ENCODE measurements at places on chromosomes 11 and 22.

- DNase-seq: no peak
Measured at GRCh38 chr11:57274904-57275498, 38.0 kb upstream of the APLNR start.

DNA sequence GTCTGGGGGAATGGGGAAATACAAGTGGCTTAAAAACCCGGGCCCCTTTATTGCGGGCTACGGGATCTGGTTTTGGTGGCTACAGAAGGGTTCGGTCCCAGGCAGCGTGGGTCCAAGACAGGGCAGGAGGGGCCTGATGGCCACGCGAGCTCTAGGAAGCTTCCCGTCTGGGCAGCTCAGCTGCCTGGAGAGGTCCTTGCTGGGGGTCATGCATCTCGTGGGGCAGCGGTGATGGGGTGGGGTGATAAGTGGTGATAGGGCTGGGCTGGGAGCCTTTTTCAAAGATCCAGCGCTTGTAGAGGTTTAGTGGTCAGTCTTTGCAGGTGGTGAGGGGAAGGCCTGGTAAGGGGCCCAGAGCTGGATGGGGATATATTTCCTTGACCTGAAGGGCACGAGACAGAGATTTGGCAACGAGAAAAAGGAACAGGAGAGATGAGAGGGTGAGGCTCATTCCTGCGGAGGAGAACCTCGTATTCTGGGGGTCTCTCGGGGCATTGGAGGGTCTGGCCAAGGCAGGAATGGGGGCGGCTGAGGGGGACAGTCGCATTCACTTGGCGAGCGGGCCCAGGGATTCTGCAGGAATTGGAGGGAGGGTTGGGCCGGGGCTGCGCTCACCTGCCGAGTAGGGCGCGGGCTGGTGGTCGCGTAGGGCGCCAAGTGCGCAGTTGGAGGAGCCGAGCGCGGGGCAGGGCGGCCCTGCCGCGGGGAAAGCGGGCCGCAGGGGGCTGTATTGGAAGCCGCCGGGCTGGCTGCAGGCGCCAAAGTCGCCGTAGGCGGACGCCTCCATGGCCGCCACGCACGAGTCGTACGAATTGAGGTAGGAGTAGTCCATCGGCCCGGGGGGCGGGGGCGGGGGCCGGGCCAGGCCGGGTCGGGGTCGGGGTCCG is 560 bp downstream of the PHOX2A start:
- peak; percentile 33 for DNase-seq

DNA sequence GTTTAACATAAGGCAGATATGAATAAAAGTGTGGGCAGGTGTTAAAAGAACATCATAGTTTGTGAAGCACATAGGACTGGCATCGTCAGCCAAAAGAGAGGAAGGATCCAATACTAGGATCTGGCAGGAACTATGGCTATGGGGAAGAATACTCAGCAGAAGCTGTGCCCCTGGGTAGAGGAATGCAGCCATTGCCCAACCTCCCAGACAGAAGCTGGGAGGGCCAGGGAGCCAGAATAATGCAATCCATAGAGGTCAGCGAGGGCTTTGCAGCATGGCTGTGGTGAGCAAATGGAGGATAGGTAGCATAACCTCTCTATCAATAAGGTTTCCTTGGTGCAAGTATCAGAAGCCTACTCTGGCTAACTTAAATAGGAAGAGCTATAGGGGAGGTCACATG is 11.7 kb upstream of the CSTF3 start:
- DNase-seq: no peak

GRCh38 chr11:34165786-34166555 is 60.5 kb downstream of the NAT10 start:
- no peak for DNase-seq

- DNase-seq: no peak
Measured at GRCh38 chr11:113873236-113873626, 2.1 kb downstream of the USP28 start.

DNA sequence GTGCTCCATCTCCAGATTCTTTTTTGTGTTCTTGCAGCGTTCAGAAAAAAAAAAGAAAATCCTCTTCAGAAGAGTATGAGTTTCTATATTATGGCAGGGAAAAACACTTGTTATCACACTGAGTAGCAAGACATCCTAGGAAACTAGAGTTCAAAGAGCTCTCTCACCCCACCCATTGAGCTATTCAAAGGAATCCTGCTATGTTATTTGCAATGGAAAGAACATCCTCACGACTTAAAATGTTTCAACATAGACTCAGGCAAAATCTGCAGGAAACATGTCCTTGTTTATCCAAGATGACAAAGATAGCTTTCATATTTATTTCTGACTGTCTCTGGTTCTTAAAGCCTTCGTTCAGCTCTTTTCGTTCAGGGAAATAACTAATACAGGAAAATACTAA is 331.6 kb upstream of the ANO5 start:
- DNase-seq: no peak

- no peak for DNase-seq
Measured at GRCh38 chr11:68038718-68039525, at the start of gene TCIRG1. TCIRG1 (plus strand) TSS chr11:68039025; CDS start chr11:68041272, 2,247 bp downstream.

DNA sequence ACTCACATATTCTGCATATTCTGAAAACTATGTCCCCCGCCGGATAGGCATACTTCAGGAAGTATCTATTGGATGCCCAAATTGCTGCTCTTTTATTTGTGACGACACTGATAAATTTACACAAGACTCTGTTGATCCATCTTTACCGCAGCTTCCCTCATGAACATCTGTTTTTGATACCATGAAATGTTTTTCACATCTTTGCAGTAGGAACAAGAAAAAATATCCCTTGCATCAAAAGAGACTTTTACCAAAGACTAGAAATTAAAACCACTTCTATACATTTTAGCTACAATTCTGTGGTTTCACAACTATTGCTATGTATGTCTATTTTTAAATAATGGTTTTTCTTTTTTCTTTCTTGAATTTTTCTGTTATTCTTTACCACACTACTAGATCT is 15.3 kb downstream of the POU2AF2 start:
- DNase-seq: no peak

- DNase-seq: no peak
Measured at GRCh38 chr22:35229865-35230264, 27.4 kb upstream of the HMGXB4 start.

DNA sequence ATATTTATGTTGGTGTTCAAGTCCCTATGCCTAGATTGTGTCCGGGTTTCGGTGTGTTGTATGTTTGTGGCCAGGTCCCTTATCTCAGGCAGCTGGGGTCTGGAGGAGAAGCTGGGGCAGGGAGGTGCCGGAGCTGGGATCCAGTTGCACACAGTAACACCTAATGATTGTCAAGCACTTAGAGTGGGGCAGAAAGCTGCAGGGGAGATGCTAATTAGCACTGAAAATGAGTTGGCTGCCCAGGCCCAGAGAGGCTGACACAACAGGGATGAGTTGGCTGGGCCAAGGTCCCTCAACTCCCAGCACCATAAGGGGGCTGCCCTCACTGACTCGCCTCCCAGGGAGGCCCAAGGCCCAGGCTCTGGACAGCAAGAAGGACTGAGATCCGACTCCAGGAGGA is 12.2 kb downstream of the PDE2A start:
- DNase-seq: no peak

DNA sequence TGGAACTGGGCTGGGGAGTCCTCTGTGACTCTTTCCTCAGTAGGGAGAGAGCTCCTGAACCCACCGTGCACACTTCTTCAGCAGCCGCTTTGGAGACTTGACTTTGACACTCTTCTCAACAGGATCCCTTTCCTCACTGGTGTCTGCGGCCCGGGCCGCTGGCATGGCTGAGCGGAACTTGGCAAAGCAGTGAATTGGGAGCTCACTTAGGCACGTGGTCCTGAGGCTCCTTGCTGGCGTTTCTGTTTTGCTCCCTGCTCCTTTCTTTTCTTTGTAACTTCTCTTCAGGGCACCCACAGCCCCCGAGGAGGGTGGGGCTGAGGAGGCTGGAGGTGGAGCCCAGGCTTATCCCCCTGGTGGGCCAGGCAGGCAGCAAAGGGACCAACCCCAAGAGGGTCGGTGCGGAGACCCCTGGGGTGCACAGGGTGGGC is 8.4 kb upstream of the KCNQ1OT1 start:
- no peak for DNase-seq

GRCh38 chr11:2521733-2522630 is 77.2 kb downstream of the KCNQ1 start:
- peak; percentile 20 for DNase-seq

DNA sequence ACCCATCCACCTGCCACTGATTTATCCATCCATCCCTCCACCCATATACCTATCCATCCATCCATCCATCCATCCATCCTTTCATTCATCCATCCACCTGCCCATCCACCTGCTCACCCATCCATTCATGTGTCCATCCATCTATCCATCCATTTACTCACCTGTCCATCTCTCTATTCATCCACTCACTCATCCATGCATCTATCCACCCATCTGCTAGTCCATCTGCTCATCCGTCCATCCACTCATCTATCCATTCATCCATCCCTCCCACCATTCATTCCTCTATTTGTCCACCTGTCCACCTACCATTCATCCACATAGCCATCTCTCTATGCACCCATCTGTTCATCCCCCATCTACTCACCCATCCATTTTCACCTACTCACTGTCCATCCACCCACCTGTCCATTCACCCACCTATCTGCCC is 48.6 kb upstream of the CCDC188 start:
- no peak for DNase-seq

GRCh38 chr11:117171404-117172061 is 7.0 kb upstream of the SIDT2 start:
- DNase-seq: no peak

- no peak for DNase-seq
Measured at GRCh38 chr22:28896611-28897010, 13.2 kb downstream of the ZNRF3 start.

- no peak for DNase-seq
Measured at GRCh38 chr22:20611418-20611817, 104.0 kb downstream of the MED15 start.

DNA sequence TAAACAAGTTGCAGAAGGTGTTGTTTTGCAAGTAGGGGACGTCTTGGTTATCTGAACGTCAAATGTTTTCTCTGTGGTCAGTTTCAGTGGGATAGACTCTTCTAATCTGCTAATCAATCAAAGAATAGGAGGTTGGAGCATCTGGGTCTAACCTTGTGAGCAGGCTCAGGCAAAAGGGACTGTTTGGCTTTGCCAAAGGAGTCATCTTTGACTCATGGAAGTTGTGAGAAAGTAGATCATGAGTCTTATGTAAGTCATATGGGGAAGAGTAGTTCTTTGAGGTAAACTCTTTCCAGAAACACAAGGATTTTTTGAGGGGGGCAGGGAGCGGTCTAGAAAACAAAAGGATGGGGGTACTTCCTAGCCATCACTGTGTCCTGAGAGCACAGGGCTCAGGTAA is 27.1 kb upstream of the TOP3B start:
- no peak for DNase-seq

DNA sequence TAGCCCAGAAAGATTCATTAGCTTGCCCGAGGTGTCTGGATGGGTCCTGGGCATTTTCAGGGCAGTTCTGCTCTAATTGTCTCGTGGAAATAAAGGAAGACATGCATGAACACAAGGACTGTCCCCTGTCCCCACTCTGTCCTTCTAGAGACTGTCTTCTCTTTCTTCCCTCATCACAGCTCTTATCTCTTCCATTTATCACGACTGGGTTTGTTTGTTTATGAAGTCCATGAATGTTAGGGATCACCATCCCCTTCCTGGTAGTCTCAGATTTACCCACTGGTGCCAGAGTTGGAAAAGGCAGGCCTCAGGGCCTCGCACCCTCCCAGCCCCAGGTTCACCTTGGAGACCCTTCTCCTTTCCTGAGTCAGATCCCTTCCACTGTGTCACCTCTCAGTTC is 134.8 kb downstream of the PARVA start:
- DNase-seq: no peak

Measured in D341Med (cell line).